ENCODE measurements at places on chromosomes 16 and 17.

- DNase-seq, result no peak
These were observed 18.4 kb downstream of the SAP30BP start for GRCh38 chr17:75685499-75685898.

GRCh38 chr17:77312061-77312701, 171.4 kb downstream of the SEC14L1 start:
- no peak for DNase-seq

GRCh38 chr16:87228363-87228762, 88.8 kb downstream of the C16orf95 start:
- DNase-seq, result no peak

DNA sequence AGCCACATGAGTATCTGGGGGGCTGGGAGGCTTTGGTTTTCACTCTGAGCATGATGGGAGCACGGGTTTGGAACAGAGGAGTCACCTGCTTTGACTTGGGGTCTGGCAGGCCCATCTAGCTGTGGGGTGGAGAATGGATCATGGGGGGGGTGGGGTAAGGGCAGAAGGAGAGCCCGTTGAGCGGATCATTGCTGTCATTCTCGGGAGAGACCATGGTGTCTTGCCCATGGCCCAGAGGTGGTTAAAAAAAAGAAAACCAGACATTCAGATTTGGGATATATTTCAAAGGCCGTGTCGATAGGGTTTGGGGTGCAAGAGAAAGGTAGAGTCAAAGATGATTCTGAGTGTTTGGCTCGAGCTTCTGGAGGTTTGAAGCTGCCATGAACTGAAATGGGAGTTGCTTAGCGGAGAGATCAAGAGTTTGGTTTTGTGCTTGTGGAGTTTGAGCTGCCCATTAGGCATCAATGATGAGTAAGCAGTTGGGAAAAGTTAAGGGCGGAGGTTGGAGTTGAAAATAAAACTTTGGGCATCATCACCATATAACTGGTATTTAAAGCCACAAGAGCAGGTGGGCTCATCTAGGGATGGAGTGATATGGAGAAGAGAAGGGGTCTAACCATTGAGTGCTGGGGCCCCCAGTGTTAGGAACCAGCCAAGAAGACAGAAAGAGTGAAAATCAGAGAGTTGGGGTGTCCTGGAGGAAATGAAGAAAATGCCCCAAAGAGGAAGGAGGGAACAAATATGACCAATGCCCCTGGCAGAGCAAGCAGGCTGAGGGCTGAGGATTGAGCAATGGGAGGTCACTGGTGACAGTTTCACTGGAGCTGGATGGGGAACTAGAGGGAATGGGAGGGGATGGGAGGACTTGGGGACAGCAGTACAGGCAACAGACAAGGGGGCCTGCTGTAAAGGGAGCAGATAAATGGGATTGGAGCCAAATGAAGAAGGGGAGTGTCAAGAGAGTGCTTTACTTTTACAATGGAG, 1.9 kb downstream of the NOD2 start:
- DNase-seq, result no peak

DNA sequence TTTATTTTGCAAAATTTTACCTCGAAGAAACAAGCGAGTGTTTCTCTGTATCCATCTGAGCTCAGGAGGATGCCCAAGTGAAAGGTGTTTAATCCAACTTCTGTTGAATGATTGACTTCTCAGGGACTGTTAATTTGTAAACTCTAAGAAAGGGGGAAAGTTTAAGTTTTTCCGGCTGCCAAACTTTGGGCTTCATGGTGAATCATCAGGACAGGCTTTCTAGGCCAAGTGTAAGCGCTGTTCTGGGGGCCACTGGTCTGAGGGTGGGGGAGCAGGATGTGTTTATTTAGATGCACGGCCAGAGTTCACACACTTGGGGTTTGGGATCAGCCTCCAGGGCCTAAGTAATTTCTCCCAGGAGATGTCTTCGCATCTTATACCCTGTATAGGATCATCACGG, 110.4 kb downstream of the PITPNC1 start:
- DNase-seq, result no peak

- no peak for DNase-seq
These were observed 23.5 kb downstream of the NUBP1 start for GRCh38 chr16:10767127-10767526.

DNA sequence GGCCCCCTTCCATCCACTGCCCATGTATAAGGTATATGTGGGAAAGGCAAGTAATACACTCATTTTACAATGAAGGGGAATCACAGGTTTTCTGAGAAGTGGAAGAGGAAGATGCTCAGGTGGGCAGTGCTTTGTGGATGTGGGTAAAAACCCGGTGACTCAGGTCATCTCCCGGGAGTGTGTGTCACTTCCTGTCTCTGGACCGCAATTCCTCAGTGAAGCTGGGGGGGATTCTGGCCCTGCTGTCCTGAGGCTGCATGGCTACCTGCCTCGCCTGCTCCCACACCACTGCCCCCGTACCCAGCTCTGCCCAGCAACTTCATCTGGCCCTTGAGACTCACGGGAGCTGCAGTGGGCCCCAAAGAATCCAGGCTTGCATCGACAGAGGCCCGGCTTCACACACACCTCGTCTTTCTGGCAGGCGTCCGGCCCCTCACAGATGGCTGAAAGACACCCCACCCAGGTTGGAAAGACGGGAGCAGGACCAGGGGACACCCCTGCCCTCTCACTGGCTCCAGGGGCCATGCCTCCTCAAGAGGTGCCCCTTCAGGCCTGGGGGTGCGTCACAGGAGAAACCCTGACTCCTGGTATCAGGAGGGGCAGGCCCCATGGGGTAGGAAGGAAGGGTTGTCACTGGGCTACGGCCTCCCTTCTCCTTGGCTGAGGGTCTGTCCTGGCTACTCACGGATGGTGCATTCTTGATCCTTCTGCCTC, 882 bp downstream of the SCARF1 start:
- no peak for DNase-seq
